Dermis blood vessel endothelial cell (primary cell): ENCODE measurements at places on chromosomes 2 and 18. TPM values are rescaled to one million over a fixed set of nuclear protein-coding genes. Genes with fewer than 3 reads are reported as not detected.

Gene KATNAL2
- 0.51 and 2.9 TPM in 2 replicates for total RNA-seq

Gene NXPH2
- total RNA-seq = not detected in 2 replicates

Gene ADD2
- 4.6 and 13.3 TPM in 2 replicates for total RNA-seq

Gene FSHR
- not detected in 2 replicates for total RNA-seq

Gene TSPYL6
- total RNA-seq = not detected in 2 replicates
